Stimulated activated CD4-positive, alpha-beta T cell treated with anti-CD3 and anti-CD28 coated beads, Interleukin-15, amount 100 ng/mL, for 24 hours (primary cell): ENCODE measurements at places on chromosomes 1 and 21.
A peak's percentile ranks its signal among the peaks of the same experiment; 100 is the strongest.

DNA sequence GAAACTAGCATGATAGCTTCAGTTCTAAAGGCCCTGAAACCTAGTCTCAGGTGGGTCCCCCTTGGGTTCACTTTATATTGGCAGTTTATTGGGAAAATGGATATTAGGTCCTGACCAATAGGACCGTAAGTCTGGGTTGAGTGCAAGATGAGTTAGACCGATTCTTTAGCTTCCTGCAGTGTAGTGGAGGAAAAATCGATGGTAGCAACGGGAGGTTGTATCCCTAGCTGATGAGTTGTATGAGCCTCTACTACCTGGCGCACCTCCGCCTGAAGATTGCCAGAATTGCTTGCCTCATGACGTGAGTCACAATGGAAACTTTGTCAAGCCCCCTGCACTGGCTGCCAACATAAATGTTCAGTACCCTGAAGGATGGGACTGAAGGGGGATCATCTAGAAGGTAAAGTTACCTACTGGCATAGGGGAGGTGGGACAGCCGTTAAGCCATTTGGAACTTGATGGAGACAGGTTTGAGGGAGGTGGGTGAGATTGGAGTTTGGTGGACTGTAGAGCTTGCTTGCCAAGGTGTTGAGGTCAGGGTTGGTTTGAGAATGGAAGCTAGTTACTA is 3.9 kb downstream of the RCC1 start:
- DNase-seq: peak; percentile 52

- DNase-seq: no peak
Measured at GRCh38 chr1:162248854-162249535, 127.7 kb downstream of the SPATA46 start.

GRCh38 chr1:8679395-8679800 is 138.0 kb downstream of the RERE start:
- no peak for DNase-seq

DNA sequence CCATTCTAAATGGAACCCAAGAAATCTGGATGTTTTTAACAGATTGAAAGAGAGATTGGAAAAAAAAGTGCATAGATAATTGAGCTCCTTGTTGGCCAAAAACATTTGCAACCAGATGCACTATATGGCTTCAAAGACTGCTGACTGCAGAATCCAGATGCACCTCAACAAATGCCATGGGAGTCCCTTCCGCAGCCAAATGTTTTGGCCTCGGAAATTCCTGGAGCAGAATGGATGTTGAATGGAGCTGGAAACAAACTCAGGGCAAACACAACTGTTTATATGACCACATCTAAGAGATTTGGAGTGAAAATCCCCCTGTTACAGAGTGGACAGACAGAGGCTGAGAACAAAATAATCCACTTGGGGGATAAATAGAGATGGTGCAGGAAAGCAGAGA is 285.0 kb upstream of the NFIA start:
- DNase-seq: no peak

DNA sequence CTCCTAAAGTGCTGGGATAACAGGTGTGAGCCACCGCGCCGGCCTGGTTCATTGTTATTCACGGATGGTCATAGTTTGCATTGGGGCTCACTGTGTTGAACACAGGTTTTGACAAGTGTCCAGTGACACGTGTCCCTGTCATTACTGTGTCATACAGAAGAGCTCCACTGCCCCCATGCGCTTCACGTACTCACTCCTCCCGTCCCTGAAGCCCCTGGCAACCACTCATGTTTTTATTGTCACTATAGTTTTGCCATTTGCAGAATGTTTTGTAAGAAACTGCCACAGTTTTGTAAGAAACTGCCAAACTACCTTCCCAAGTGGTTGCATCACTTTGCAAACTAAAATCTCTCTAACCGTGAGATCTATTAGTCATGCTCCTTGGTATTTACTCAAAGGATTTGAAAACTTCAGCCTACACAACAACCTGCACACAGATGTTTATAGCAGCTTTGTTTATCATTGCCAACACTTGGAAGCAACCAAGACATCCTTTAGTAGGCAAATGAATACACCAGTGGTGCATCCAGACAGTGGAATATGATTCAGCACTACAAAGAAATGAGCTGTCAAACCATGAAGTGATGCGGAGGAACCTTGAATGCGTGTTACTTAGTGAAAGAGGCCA is 163.2 kb upstream of the COL6A1 start:
- DNase-seq: peak; percentile 22

DNA sequence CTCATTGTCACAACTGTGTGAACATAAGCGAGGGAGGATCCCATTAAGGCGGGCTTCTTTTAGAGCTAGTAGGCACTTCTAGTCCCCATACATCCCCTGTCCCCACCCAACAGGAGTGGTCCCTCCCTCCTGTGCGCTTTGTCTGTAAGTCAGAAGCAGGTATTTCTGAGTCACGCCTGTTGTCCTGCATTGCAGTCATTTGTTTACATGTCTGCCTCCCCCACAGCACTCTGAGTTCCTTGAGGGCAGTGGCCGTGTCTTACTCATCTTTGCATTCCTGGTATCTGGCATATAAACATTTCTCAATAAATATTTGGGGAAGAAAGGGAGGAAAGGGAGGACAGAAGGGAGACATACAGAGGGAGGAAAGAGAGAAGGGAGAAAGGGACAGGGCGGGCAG is 40.3 kb downstream of the PLEKHA6 start:
- DNase-seq: no peak

GRCh38 chr1:183289051-183289496 is 103.0 kb downstream of the LAMC2 start:
- no peak for DNase-seq

DNA sequence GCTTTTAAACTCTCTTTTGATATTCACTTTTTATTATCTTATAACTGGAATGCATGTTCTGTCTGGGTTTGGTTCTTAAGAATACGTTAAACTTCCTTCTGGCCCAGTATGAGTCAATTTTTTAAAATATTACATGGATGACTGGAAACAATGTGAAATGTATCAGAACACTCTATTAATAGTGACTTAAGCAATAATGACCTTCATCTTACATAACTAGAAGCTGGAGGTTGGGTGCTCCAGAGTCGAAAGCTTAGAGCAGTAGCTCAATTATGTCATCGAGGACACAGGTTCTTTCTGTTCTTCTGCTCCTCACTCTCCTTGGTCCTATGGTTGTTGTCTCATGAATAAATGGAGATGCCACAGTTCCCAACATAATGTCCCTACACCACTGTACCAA is 91.6 kb upstream of the FOXD3 start:
- no peak for DNase-seq

- DNase-seq: no peak
Measured at GRCh38 chr21:33974513-33975468, 59.2 kb upstream of the ATP5PO start.

DNA sequence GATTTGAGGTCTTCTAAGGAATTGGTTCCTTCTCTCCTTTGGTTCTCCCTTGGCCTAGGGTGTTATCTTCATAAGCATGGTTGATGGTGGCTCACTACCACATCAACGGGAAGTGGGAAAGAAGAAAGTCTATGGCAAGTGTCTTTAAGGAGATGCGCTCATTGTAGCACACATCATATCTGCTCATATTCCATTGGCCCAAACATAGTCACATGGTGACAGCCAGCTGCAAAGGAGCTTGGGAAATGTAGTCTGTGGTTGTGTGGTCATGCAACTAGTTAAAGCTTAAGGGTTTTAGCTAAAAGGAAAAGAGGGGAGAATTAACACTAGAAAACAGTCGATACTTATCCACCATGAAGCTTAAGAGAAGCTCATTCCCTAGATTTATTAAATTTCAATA is 11.4 kb upstream of the MRPS6 start:
- DNase-seq: no peak

- no peak for DNase-seq
Measured at GRCh38 chr1:222037720-222038119, 295.8 kb upstream of the DUSP10 start.

- no peak for DNase-seq
Measured at GRCh38 chr21:24310788-24311187, 1296.5 kb downstream of the MRPL39 start.

GRCh38 chr21:41584603-41585176 is 76.7 kb upstream of the TMPRSS2 start:
- no peak for DNase-seq

- no peak for DNase-seq
Measured at GRCh38 chr21:43278359-43278758, 109.6 kb downstream of the CRYAA start.

- no peak for DNase-seq
Measured at GRCh38 chr1:180560200-180560867, 1.6 kb downstream of the OVAAL start.

GRCh38 chr1:162033428-162033827 is 9.8 kb upstream of the OLFML2B start:
- no peak for DNase-seq

DNA sequence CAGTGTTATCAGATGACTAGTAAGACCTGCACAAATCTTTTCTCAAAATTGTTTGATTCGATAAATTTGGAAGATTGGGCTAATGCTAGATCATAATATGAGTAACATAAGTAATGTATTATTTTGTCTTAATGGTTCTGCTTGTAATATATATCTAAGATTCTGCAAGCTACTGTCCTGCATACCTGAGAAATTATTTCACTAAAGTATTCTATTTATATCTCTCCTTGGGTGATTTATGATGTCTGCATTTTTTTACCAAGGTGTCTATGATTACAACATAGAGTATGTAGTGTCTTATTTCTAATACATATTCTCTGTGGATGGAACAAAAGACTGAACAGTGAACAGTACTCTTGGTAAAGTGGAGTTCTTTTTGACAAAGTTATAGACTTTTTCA is 166.6 kb downstream of the CLEC20A start:
- no peak for DNase-seq

- no peak for DNase-seq
Measured at GRCh38 chr1:18412882-18413353, 67.8 kb upstream of the KLHDC7A start.

DNA sequence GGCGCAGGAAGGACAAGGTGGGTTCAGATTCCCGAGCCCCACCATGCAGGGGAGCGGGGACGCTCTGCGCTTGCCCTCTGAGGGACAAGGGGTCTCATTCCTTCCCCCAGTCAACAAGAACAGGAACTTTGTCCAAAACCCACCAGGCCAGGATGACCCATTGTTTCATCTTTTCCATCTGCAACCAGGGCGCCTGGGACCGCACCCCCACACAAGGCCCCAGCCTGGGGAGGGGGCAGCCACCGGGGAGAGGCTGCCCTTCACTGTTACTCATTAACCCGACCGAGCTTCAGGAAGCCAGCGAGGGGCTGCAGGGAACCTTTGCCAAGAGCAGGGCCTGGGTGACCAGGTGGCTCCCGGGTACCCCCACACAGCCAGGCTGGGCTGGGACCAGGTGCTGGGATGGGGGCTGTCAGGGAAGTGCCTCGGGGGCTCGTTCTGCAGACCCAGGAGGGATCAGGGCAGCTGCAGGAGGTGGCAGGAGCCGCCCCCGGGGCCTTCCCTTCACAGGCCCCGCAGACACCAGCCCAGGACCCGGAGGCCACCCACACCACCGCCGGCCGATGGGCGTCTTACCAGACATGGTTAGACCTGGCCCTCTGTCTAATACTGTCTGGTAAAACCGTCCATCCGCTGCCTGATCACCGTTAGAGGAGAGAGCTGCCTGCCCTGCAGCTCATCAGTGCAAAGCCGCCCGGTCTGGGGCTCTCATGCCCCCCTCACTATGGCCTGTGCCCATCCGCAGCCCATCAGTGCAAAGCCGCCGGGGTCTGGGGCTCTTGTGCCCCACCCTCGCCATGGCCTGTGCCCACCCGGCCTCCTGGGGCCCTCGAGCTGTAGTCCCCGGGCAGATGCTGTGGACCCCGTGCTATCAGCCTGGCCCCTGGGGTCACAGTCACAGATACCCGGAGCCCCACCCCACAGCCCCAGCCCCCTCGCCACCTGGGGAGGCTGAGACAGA is 4.9 kb upstream of the TTLL10 start:
- DNase-seq: no peak

GRCh38 chr1:207388721-207389120 is 65.4 kb upstream of the CR2 start:
- DNase-seq: no peak

- no peak for DNase-seq
Measured at GRCh38 chr1:167565922-167566321, 12.4 kb upstream of the CREG1 start.

GRCh38 chr1:200493344-200493743 is 83.5 kb upstream of the ZNF281 start:
- no peak for DNase-seq
